ENCODE measurements at places on chromosomes 5 and 9. TPM values are rescaled to one million over a fixed set of nuclear protein-coding genes. Genes with fewer than 3 reads are reported as not detected.

- no peak for DNase-seq
Observed at GRCh38 chr9:113963696-113964494, 87.8 kb downstream of the ZNF618 start.

GRCh38 chr5:175847503-175847902 is 23.9 kb upstream of the CPLX2 start:
- no peak for DNase-seq

DNA sequence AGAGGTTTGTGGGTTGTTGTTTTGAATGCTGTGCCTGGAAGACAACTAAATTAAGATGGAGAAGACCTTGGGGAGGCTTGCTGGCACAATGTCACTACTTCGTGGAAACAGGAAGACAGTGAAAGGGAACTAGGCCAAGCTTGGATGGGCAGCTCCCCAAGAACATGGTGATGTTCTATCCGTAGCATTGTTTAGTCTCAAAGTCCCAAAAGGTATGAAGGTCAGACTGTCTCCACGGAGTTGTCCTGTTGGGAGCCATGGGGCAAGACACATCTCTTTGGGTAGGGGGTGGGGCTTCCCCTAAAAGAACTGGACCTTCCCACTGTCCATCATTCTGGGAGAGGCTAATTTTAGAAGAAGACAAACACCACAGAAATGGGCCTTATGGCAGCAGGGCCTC is 140.5 kb downstream of the ENTREP1 start:
- peak; percentile 29 for DNase-seq

The PCDH1 gene
- 24.0 TPM for total RNA-seq

- no peak for DNase-seq
Observed at GRCh38 chr5:69001627-69002026, 92.2 kb upstream of the SLC30A5 start.

- DNase-seq, result no peak
Observed at GRCh38 chr5:53378590-53379247, 101.7 kb upstream of the FST start.

- no peak for DNase-seq
Observed at GRCh38 chr5:151751593-151751992, 6.8 kb downstream of the ATOX1 start.

GRCh38 chr9:123606141-123606540 is 250.1 kb downstream of the CRB2 start:
- DNase-seq, result no peak

DNA sequence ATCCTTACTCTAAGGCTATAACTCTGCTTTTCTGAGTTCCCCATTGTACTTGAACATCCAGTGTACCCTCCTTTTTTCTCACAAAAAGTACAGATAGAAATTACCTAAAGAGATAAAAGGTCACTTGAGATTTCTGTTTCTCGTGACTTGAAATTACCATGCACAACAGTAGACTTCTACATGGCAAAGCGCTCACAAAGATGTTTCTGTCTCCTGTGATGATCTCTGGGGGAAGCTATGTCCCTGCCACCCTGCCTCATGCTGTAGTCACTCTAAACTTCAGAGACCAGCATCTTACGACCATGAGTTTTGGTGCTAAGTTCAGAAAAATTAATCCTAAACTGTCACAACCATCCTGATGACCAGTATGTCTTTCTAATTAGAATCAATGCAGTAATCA is 36.2 kb downstream of the NFIB start:
- no peak for DNase-seq

The IGFBPL1 gene
- total RNA-seq, result 1.2 TPM

DNA sequence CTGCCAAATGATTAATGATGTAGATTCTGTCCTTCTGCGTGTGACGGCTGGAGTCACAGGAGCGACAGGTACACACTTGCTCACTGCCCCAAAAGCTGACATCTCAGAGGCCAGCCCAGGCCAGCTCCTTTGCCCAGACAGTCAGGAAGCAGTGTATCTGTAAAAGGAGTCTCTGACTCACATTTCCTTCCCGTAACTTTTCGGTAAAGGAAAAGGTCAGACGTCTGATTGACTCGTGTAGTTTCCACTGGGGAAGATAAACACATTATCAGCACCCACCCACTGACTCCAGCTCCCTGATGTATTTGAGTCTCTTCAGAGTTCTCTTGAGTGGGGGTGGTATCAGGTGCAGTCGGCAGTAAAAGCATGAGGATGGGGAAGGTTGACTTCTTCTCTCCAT is 64.4 kb upstream of the WWC1 start:
- DNase-seq, result no peak

The KCNV2 gene
- not detected for total RNA-seq

DNA sequence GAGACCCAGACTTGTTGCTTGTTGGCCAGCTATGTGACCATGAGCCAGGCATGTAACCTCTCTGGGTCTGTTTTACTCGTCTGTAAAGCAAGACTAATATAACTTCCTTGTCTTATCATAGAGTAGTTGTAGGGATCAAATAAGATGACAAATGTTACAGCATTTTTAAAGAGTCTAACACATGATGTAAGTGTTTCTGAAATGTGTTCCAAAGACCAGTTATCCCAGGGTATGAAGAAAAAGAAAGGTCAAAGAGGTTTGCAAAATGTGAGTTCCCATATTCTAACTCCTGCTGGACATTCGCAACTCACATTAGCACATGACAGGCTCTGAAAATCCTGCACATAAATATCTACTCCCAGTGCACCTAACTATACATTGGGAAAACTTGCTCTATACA is 28.5 kb upstream of the MATR3 start:
- DNase-seq, result no peak

DNA sequence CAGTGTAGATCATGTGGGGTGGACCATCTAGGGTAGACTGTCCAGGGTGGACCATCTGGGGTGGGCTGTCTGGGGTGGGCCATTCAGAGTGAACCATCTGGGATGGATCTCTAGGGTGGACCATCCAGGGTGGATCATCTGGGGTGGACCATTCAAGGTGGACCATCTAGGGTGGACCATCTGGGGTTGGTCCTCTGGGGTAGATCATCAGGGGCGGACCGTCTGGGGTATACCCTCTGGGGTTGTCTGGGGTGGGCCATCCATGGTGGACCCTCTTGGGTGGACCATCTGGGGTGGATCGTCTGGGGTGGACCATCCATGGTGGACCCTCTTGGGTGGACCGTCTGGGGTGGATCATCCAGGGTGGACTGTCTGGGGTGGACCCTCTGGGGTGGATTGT is 64.3 kb downstream of the KCNT1 start:
- no peak for DNase-seq

The FOXD4L4 gene
- not detected for total RNA-seq

- peak; percentile 70 for DNase-seq
Observed at GRCh38 chr5:79837761-79838551, 148.3 kb downstream of the CMYA5 start.

The TLX3 gene
- total RNA-seq, result not detected
